H4 (cell line): ENCODE measurements at places on chromosomes 16 and 17. TPM values are rescaled to one million over a fixed set of nuclear protein-coding genes. Genes with fewer than 3 reads are reported as not detected.

SLC16A6 gene
- 1.2 and 2.7 TPM in 2 replicates for total RNA-seq

PIPOX gene
- 0.23 and 0.58 TPM in 2 replicates for total RNA-seq

CCL15 gene
- not detected in 2 replicates for total RNA-seq

NT5M gene
- total RNA-seq, result 1.4 and 2.1 TPM in 2 replicates

PHAF1 gene
- 13.8 and 14.8 TPM in 2 replicates for total RNA-seq

HOXB3 gene
- total RNA-seq, result 2.0 and 5.6 TPM in 2 replicates

DNA sequence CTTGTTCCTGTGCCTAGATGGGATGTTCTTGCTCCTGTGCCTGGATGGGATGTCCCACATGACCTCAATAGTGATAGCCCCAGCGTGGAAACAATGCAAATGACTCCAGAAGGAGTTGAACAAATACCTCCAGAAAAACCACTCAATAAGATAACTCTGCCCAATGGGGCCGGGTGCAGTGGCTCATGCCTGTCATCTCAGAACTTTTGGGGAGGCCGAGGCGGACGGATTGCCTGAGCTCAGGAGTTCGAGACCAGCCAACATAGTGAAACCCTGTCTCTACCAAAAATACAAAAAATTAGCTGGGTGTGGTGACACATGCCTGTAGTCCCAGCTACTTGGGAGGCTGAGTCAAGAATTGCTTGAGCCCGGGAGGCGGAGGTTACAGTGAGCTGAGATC is 15.2 kb upstream of the LITAF start:
- DNase-seq, result no peak

DNA sequence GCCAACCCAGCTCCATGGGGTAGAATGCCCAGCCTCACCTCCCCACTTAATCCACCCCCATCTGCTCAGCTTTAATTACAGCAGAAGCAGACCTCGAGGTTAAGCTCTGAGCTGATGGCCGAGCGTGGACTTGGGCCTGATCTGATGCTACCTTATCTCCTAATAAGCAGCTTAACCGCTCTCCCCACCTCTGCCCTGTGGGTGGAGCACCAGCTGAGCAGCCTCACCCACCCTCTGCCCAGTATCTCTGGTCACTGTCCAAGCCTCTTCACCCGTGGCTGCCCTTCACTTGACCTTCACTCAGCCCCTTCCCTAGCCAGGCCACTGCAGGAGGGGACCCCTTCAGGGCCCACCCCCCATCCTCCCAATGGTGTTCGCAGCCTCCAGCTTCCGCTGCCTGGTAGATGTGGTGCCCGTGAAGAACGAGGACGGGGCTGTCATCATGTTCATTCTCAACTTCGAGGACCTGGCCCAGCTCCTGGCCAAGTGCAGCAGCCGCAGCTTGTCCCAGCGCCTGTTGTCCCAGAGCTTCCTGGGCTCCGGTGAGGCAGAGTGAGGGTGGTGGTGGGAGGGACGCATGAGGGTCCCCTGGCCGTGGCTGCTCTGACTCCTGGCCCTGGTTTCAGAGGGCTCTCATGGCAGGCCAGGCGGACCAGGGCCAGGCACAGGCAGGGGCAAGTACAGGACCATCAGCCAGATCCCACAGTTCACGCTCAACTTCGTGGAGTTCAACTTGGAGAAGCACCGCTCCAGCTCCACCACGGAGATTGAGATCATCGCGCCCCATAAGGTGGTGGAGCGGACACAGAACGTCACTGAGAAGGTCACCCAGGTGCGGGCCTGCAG is 6.8 kb downstream of the KCNH6 start:
- DNase-seq, result no peak

- DNase-seq, result no peak
Observed at GRCh38 chr16:53541326-53541725, 38.3 kb upstream of the AKTIP start.

DNA sequence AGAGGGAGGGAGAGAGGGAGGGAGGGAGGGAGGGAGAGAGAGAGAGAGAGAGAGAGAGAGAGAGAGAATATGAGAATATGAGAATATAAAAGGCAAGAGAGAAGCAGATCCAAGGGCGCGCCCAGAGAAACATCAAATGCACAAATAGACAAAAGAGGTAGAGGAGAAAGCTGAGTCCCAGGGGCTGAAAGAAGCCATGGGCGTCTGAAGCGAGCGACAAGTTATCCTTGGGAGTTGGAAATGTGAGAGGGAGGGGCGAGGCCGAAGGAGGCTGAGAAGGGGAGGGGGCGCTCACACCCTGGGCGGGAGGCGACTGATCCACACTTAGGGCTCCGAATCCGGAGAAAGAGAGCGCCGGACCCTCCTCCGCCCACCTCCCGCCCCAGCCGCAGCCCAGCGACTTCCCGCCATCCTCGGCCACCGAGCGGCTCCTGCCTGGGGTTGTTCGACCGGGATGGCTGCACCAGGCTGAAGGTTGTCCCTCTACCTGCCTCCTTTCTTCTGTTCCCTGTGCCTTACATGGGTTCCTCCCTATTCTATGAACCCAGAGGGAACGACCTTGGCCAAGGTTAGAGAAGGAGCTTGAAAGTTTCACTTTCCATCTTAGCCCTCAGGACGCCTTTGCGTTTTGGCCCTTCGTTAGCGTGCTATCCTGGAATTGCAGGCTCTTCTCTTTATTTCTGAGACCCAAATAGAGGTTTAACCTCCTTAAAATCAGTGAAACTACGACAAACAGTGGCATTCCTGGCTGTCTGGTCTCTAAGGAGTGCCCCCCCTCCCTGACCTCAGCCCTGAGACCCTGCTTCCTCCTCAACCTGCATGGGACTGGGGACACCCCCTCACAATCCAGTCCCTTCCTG is 21.2 kb upstream of the HOXB9 start:
- DNase-seq, result no peak

GRCh38 chr17:73292031-73292531 is 19.7 kb downstream of the CDC42EP4 start:
- peak; percentile 76 for DNase-seq

DNA sequence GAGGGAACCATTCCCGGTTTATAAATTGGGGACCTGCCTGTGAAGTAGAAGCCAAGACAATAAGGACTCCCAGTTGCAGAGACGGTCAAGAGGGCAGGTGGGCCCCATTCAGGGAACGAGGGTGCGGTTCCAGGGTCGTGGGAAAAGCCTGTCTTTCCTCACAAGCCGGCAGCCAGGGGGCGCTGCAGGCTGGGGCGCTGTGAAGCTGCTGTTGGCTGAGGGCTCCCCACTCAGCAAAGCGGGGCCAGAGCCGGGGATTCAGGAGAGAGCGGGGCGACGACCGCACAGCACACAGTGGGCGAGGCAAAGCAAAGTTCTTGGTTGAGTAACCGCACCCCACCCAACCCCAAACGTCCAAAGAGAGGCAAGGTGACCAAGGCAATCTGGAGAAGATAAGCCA is 24.9 kb downstream of the CDRT15 start:
- DNase-seq, result no peak

DNA sequence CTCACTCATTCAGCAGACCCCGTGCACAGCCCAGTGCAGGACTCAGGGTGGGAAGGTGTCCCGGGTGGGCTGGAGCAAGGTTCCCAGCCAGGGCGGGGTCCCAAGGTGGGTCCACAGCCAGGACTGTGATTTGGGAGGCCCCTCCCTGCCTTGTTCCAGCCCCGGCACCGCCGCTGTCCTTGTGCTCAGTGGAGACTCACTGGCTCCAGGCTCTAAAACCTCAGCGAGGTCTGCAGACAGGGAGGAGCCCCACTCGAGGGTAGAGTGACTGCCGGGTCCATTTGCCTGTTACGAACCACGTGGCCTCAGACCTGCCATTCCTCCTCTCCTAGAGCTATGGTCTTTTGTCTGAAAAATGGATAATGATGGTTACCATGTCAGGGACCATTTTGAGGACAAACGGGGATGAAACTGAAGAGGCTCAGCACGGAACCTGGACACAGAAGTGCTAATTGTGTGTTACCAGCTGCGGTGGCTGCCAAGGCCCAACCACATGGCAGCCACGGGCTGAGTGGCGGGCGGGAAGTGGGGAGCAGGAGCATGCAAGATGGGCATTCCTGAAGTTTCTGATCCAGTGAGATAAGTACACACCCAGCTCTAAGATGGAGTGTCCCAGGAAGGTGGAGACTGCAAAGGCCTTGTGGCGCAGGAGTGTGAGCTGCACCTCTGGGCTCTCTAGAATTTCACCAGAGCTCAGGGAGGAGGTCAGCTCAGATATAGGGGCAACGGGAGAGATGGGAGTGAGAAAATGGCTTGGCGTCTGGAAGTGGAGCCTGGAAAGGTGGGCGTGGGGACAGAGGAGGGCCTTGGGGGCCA is 317.6 kb downstream of the SEC14L1 start:
- DNase-seq, result no peak

DNA sequence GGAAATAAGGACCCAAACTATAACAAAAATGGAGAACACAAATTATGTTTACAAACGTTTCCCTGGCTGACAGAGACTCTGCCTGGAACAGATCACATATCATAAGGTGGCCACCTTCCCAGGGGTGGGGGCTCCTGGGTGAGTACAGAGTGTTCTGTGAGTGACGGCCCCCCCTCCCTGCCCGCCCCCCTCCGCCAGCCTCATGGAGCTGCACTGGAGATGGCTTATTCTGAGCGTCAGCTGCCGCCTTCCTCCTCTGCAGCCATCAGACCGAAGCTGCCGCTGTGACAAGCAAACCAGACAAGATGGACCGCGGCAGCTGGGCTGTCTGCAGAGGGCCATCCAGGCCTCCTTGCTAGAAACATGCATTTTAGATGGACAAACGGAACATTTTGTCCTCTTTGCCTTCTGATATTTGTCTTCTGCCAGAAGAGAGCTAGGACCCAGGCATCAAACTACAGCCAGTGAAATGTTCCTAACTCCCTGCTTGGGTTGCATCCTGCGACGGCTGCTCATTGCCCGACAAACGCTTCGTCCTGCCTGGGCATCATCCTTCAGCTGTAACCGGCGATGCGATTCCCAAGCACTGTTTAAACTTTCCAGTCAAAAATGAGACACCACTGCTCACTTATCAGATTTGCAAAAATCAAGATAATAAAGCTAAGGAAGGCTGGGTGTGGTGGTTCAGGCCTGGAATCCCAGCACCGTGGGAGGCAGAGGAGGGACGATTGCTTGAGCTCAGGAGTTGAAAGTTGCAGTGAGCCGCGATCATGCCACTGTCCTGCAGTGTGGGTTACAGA is 15.3 kb upstream of the RPTOR start:
- DNase-seq, result no peak

DNA sequence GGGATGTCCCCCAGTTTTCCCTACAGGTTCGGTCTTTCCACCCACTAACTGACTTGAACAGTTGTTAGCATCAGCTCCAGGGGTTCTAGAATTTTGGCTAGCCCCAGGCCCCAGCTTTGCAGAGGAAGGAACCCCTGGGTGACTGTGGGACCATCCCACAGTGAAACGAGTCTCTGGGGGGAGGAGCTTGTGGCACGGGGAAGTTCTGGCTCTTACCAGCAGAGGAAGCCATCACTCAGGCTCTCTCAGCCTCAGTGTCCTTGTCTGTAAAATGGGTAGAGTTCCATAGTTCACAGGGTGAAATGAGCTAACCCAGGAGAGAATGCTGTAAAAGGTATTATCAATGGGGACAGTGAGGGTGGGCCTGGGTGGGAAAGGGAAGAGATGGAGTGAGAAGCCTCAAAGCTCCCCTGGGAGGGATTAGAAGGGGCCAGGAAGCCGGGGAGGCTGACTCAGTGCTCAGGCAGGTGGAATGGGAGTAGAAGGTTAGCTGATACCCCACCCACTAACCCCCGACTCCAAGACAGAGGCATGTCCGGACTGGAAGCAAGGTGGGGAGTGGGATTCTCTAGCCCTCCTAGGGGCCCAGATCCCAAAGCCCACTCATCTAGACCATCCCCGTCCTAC is 30.9 kb upstream of the CDC42EP4 start:
- DNase-seq, result peak; percentile 36

GRCh38 chr16:23976524-23976923 is 140.7 kb downstream of the PRKCB start:
- DNase-seq, result no peak

- peak; percentile 57 for DNase-seq
Observed at GRCh38 chr16:19210280-19210924, 42.4 kb downstream of the SYT17 start.

GRCh38 chr16:79593074-79593531 is 7.4 kb downstream of the MAF start:
- no peak for DNase-seq

DNA sequence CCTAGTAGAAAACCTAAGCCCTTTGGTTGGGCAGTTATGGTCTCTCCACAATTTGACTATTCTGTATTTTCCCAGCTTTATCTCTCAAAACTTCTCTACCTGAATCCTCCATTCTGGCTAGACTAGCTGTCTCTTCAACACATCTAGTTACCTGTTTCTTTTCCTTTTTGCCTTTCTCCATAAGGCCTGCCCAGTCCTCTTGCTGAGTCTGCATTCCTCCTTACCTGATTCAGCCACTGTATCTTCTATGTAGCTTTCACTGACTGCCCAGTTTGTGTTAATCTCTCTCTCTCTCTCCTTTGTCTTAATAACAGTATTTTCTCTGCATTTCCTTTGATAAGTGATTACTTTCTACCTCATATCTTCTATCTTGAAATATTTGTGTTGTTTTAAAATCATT is 2.1 kb upstream of the EVI2A start:
- no peak for DNase-seq

GRCh38 chr17:15442311-15443180 is 24.9 kb downstream of the CDRT4 start:
- DNase-seq, result no peak

GRCh38 chr16:19269098-19269497 is 16.4 kb upstream of the CLEC19A start:
- no peak for DNase-seq
